ENCODE measurements at places on chromosomes 1 and 21. TPM values are rescaled to one million over a fixed set of nuclear protein-coding genes. Genes with fewer than 3 reads are reported as not detected.

DNA sequence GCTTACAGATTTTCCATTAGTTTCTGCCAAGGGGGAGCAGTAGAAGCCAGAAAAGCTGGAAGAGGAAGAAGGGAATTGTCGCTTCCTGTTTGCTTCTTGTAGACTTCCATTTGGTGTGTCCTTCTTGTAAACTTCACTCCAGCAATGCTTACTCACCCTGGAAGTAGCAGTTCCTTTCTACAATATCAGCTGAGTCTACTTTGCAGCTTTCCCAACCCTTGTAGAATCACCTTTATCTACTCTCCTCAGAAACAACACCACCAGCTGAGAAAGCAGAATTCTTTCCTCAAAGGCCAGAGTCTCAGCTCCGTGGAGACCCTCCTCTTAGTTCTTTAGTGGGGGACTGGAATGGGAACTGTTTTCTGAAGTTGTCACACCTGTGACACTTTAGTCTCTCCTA is 1136.7 kb upstream of the TMPRSS15 start:
- peaks cover 8% of the 10 kb centered on the region for H3K4me1 ChIP-seq
- DNase-seq, result peak; percentile 3
- no peak overlapping the region for H3K4me3 ChIP-seq
- peak overlapping the region; percentile 72 for H3K27ac ChIP-seq
- peaks cover 5% of the 10 kb centered on the region for H3K27me3 ChIP-seq

GRCh38 chr1:24901791-24902470 is 28.1 kb downstream of the RUNX3 start:
- H3K27ac ChIP-seq, result no peak overlapping the region
- no peak overlapping the region for H3K4me3 ChIP-seq
- no peaks in the 10 kb centered on the region for H3K36me3 ChIP-seq

- peaks cover 5% of the 10 kb centered on the region for H3K27me3 ChIP-seq
- no peak overlapping the region for H3K4me3 ChIP-seq
- H3K36me3 ChIP-seq, result peaks cover 4% of the 10 kb centered on the region
- peaks cover 6% of the 10 kb centered on the region for H3K4me1 ChIP-seq
Measured at GRCh38 chr1:4105300-4105880, 205.3 kb upstream of the C1orf174 start.

GRCh38 chr1:145916745-145917144 is 1.8 kb downstream of the PEX11B start:
- H3K4me1 ChIP-seq, result peaks cover 14% of the 10 kb centered on the region
- DNase-seq, result no peak
- H3K4me3 ChIP-seq, result peak overlapping the region; percentile 75
- peak overlapping the region; percentile 55 for H3K27ac ChIP-seq
- H3K27me3 ChIP-seq, result peaks cover 2% of the 10 kb centered on the region
- peaks cover 37% of the 10 kb centered on the region for H3K36me3 ChIP-seq

GRCh38 chr21:44082648-44083440 is 24.4 kb upstream of the PWP2 start:
- peak overlapping the region; percentile 95 for H3K27ac ChIP-seq
- no peak for DNase-seq
- peaks cover 12% of the 10 kb centered on the region for H3K4me1 ChIP-seq
- H3K4me3 ChIP-seq, result peak overlapping the region; percentile 71
- no peaks in the 10 kb centered on the region for H3K27me3 ChIP-seq

GPR37L1 gene
- total RNA-seq, result not detected

LCE1F gene
- total RNA-seq, result not detected

DIO1 gene
- not detected for total RNA-seq

DNA sequence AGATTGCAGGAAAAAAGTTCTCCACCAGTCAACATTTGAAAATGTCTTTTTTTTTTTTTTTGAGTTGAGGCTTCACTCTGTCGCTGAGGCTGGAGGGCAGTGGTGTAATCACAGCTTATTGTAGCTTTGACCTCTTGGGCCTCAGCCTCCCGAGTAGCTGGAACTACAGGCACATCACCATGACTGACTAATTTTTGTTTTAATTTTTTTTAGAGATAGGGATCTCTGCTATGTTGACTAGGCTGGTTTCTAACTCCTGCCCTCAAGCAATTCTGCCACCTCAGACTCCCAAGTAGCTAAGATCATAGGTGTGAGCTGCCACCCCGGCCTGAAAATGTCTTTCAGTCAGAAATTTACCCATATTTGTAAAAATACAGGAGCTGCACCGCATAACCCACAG is 30.6 kb upstream of the USP24 start:
- H3K27me3 ChIP-seq, result peaks cover 1% of the 10 kb centered on the region
- DNase-seq, result no peak
- no peak overlapping the region for H3K4me3 ChIP-seq
- H3K4me1 ChIP-seq, result no peaks in the 10 kb centered on the region

DNA sequence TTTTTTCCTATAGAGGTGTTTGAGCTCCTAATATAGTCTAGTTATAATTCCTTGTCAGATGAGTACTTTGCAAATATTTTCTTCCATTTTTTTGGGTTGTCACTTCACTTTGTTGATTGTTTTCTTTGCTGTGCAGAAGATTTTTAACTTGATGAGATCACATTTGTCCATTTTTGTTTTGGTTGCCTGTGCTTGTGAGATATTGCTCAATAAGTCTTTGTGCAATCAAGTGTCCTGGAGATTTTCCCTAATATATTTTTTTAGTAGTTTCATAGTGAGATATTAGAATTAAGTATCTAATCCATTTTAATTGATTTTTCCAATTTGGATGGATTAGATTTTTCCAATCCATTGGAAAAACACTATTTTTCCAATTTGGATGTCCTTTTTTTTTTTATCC is 1395.5 kb downstream of the PLA2G4A start:
- peaks cover 2% of the 10 kb centered on the region for H3K4me1 ChIP-seq
- no peak overlapping the region for H3K4me3 ChIP-seq
- DNase-seq, result no peak
- no peaks in the 10 kb centered on the region for H3K27me3 ChIP-seq
- H3K27ac ChIP-seq, result no peak overlapping the region
- no peaks in the 10 kb centered on the region for H3K36me3 ChIP-seq

GRCh38 chr1:57866998-57867397 is 443.1 kb upstream of the DAB1 start:
- H3K36me3 ChIP-seq, result no peaks in the 10 kb centered on the region
- no peak overlapping the region for H3K27ac ChIP-seq
- H3K4me1 ChIP-seq, result no peaks in the 10 kb centered on the region
- DNase-seq, result no peak
- H3K4me3 ChIP-seq, result no peak overlapping the region

RNU1-2 gene
- 3,428 TPM for total RNA-seq

S100A3 gene
- total RNA-seq, result not detected

S100PBP gene
- 43.3 TPM for total RNA-seq

DNA sequence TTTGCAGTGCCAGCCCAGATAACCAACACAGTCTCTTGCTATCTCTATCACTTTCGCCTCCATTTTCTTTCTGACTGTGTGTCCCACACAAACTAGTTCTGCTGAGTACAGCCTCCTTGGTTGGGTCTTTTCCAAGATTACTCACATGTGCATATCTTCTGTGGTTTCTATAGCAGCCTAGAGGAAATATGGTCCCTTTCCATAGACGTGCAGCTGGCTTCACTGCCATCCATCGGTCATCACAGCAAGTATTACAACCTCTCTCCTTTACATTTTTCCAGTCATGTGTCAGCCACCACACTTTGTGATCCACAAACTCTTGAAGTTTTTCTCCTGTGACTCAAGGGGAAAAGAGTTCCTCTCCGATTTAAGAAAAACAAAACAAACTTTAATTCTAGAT is 893.4 kb upstream of the ADGRL4 start:
- no peaks in the 10 kb centered on the region for H3K36me3 ChIP-seq
- no peak overlapping the region for H3K27ac ChIP-seq
- H3K4me1 ChIP-seq, result no peaks in the 10 kb centered on the region

DNA sequence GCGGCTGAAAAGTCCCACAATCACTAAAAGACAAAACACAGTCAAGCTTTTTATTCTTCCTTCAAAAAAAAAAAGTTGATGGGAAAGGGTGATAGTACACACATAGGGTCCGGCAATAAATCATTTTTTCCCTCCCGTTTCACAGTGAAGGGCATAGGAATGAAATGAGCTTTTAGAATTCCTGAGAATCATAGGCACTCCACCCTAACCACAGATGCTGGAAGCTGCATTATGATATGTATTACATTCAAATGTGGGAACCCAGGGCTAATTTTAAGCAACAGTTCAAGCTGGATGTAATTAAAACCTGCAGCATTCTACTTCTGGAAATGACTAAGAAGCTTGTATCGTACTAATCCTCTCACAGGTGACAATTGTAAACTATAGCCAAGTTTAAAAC is 75.7 kb upstream of the KCNJ15 start:
- H3K4me1 ChIP-seq, result no peaks in the 10 kb centered on the region
- no peak overlapping the region for H3K27ac ChIP-seq
- no peak overlapping the region for H3K4me3 ChIP-seq
- no peaks in the 10 kb centered on the region for H3K36me3 ChIP-seq
- H3K27me3 ChIP-seq, result no peaks in the 10 kb centered on the region
- no peak for DNase-seq

All from endothelial cell (in vitro differentiated cells).